Activated CD4-positive, alpha-beta T cell treated with anti-CD3 and anti-CD28 coated beads for 48 hours (primary cell): ENCODE measurements at places on chromosomes 16 and 17.

DNA sequence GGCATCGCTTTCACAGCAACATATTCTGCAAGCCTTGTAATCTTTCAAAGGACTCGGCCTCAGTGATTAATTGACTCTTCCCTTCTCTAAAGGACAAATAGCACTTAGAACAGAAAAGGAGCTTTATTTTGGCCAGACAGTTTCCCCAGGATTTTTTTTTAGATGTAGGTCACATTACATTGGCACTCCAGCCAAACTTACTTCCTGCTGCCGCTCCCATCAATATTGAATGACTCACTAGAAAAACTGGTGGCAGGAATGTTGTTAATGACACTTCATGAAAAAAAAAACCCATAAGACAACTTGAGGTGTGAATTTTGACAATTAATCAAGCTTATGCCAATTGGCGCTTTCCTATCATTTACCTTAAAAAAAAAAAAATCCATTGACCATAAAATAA is 432.6 kb downstream of the TOX3 start:
- DNase-seq, result no peak

- no peak for DNase-seq
Measured at GRCh38 chr16:17983847-17984639, 352.5 kb downstream of the NPIPA8 start.

GRCh38 chr17:50332196-50332595 is 13.7 kb upstream of the XYLT2 start:
- no peak for DNase-seq

- no peak for DNase-seq
Measured at GRCh38 chr16:86576591-86577313, 1.6 kb upstream of the FOXL1 start.

- no peak for DNase-seq
Measured at GRCh38 chr17:18980682-18981334, 23.8 kb downstream of the FAM83G start.

- no peak for DNase-seq
Measured at GRCh38 chr17:69551212-69552010, 136.9 kb downstream of the MAP2K6 start.
